ENCODE measurements at places on chromosomes 2 and 18.
A peak's percentile ranks its signal among the peaks of the same experiment; 100 is the strongest.

- DNase-seq: no peak
Measured at GRCh38 chr18:48940854-48941611, 9.7 kb downstream of the SMAD7 start.

DNA sequence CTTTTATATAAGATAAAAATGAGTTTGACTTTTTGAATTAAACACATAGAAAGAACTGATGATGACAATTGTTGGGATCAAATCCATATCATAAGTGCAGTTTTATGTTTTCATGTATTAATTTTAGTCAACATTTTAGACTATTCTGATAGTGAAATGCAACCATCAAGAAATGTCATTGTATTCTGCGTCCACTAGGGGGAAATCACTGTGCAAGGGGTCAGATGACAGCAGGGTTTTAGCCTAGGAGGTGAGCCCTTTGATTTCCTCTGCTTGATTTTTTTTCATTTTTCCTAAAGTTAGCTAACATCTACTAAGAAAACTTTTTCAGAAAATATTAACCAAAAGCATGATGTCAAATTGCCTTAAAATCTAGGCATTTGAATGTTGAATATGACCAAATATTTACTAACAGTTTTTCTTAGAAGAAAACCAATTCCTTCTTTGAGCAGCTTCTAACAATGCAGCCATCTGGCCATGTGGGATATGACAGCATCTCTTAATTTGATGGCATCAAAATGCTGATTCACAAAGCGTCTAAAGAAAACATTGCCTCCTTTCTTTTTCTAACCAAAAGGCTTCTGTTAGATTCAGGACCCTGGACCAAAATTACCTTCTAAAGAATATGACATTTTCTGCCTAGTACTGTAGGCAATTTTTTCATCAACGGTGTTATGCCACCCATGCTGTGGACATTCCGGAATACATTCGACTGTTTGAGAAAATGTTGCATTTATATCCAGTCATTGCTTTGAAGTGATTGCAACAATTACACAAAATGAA, 141.5 kb downstream of the SPHKAP start:
- DNase-seq: peak; percentile 38

DNA sequence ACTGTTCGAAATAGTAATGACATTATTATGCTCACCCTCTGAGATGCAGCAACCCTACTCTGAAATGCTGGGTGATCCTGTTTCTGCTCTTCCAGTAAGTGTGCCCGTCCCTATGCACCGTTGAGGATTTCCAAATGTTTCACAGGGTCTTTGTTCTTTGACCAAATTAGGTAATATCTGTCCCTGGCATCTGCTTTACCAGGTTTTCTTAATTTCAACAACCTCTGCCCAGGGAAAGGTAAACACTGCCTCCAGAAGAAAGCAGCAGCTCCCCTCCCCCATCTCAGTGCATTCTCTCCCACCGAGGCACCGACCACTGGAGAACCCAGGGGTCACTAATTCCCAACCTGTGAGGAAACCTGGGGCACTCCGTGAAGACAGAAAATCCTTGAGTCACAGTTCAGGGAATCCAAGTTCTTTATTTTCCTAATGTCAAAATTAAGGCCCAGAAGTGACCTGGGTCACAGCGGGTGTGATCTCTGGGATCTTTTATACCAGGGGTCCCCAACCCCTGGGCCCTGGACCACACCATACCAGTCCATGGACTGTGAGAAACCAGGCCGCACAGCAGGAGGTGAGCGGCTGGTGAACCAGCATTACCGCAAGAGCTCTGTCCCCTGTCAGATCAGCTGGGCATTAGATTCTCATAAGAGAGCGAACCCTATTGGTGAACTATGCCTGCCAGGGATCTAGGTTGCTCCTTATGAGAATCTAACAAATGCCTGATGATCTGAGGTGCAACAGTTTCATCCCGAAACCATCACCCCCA, 1.2 kb upstream of the GRB14 start:
- DNase-seq: no peak

DNA sequence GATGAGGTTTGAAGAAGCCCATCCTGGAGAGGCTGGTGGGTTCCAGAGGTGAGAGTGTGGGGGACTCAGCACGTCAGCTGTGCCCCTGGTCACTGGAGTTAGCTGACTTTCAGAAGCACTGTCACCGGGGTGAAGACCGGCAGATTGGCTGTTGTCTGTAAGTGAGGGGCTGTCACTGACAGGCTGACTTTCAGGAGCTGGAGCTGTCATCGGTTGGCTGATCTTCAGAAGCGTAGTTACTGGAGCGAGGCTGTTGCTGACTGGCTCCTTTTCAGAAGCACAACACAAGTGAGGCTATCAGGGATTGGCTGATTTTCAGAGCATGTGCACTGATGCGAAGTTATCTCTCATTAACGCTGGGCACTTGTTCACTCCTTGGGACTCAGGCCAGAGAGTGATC, 738.4 kb upstream of the ID2 start:
- no peak for DNase-seq

DNA sequence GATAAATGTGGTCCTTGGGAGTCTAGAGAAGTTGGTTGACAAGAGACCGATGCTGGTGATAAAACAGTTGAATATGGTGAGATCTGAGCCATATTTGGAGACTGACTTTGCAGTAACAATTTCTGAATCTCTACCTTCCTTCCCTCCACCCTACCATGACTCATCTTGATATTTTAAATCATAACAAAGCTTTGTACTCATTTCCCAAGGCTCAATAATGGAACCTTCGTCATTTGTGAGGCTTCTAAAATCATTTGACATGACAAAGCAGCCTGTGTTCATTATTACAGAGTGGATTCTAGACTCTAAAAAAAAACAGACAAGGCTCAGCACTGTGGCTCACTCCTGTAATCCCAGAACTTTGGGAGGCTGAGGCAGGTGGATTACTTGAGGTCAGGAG, 38.5 kb upstream of the PDCL3 start:
- DNase-seq: no peak

DNA sequence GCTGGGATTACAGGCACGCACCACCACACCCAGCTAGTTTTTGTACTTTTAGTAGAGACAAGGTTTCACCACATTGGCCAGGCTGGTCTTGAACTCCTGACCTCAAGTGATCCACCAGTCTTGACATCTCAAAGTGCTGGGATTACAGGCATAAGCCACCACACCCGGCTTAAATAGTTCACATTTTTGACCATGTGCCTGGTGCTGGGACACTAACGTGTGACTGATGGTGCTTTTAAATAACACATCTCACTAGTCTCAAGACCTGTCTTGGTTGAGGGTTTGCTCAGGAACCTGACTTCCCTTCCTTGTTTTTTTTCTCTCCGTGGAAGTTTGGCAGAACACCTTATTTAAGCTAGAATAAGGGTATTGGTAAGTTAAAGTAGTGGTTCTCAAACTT, 8.5 kb downstream of the FMNL2 start:
- DNase-seq: no peak
